ENCODE measurements at places on chromosomes 3 and 15.

DNA sequence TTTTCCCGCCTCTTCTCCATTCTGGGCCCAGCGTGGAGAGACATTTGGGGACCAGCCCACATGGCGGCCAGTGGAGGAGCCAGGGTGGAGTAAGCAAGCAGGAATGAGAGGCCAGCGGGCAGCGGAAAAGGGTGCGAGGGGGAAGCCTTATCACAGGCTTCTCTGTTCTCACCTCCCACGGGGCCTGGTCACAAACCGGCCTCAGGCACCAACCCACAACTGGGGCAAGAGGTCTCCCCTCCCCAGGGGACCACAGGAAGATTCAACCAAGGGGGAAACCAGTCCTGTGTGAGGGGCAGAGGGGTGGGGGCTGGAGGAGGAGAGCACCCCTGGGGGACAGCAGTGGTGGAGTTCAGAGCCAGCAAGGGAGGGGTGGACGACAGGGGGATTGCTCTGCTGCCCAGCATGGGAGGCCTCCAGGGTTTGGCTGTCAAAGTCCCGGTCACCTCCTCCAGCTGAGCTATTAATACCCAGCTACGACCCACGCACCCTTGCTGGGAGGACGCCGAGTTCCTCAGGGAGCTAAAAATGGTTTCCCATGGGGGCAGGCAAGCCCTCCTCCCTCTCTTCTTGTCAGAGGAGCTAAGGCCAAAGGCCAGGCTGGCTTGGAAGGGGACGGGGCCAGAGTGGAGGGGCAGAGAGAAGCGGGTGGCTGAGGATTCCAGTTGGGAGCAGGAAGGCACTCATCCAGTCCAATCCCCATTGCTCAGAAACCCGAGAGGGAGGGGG lies 23.8 kb upstream of the RPL29 start:
- DNase-seq, result no peak

DNA sequence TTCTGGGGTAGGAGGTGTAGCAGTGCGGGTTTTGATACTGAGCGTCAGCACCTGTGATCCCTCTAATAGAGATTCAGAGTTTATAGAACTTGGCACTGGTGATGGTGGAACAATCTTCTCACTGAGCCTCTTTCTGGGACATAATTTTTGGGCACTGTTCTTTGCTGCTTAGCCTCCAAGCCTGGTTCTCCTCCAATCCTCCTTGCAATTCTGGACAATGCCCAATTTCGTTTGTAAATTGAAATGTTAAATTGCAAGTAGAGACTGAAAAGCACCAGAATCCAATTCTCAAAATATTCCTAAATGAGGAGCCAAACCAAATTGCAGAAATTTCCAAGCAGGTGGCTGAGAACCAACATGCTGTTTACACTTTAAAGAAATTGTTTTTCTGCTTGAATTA lies 149.8 kb upstream of the ABI3BP start:
- no peak for DNase-seq

DNA sequence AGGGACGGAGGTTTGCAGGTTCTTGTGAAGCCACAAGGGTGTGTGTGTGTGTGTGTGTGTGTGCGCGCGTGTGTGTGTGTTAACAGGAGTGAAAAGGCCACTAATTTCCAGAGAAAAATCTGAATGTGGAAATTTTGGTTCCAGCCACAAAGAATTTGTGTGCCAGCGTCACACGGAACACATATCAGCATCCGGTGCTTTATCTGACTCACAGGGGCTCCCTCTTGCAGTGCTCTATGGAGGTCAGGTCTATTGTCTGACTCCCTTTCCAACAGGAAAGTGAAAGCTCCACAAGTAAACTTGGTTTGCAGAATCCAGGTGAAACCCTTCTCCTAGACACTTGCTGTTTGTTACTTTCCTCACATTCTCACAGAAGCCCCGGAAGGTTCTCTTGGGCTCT lies 6.2 kb downstream of the CLDN11 start:
- DNase-seq, result no peak

GRCh38 chr15:64581408-64581761 lies 121.0 kb downstream of the ZNF609 start:
- DNase-seq, result no peak

DNA sequence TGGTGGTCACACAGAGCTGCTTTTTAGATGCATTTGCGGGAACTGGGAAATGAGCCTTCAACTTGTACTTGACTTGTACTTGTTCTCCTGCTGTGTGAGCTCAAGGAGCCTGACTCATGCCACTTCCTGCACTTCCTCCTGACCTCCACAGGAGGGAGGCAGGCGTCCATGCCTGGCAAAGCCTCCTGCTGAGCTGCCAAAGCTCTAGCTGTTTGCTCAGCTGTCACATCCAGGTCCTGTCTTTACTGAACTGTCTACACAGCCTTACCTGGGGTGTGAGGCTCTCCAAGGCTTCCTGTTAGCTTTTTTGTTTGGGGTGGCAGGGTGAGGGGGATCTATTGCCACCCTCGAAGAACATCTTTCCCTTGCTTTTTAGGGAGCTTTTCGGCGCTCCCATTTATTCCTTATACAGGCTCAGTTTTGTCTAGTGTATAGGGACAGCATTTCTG lies 6.4 kb downstream of the THPO start:
- peak; percentile 65 for DNase-seq

- DNase-seq, result no peak
These were observed 13.6 kb upstream of the SLCO3A1 start for GRCh38 chr15:91839867-91840266.

- DNase-seq, result peak; percentile 41
These were observed 84.8 kb downstream of the SMAD3 start for GRCh38 chr15:67150023-67150860.

GRCh38 chr3:46130631-46131310 lies 77.3 kb downstream of the CCR1 start:
- DNase-seq, result no peak

- DNase-seq, result no peak
These were observed 119.4 kb upstream of the IQSEC1 start for GRCh38 chr3:13192471-13193213.

- peak; percentile 35 for DNase-seq
These were observed 98.5 kb upstream of the SLC25A36 start for GRCh38 chr3:140842984-140843649.

DNA sequence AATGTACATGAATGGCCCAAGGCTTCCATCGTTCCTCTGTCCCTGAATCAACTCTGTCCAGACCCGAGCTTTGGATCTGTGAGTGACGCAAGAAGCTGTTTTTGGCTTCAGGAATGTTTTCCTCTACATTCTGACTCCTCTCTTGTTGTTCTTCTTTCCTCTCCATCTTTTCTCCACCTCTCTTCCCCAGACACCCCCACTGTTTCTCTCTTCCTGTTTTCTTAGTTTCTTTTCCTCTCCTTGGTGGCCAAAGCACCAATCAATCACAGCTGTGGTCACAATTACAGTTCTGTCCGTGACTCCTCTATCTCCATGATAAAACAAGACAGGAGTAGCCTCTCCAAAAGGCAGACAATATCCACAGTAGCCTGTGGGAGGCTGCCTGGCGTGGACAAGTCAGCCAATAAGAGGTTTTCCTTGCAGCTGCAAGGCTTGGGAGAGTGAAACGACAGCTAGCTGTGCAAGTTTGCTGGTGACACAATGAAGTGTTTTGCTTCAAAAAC lies 4.9 kb upstream of the TMEM212 start:
- DNase-seq, result no peak

DNA sequence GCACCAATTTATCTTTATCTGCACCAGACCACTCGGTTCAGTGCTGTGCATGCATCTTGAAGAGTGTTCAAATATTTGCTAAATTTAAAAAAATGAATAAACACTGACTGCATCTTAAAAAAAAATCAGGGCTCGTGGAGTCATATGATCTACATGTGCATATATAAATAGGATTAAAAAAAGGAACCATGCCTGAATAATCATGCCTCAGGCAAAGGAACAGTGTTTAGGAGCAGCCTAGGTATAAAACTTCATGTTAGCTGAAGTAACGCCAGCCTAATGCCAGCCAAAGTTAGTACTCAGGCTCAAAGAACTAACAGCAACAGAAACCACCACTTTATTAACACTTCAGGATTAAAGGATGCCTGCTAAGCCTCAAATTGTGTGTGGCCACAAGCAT lies 9.5 kb downstream of the ABCC5 start:
- no peak for DNase-seq

GRCh38 chr15:25345943-25346342 lies 92.9 kb downstream of the UBE3A start:
- DNase-seq, result no peak

GRCh38 chr3:72604328-72604727 lies 243.9 kb downstream of the SHQ1 start:
- DNase-seq, result no peak

- no peak for DNase-seq
These were observed 39.7 kb downstream of the PCOLCE2 start for GRCh38 chr3:142849148-142849547.

DNA sequence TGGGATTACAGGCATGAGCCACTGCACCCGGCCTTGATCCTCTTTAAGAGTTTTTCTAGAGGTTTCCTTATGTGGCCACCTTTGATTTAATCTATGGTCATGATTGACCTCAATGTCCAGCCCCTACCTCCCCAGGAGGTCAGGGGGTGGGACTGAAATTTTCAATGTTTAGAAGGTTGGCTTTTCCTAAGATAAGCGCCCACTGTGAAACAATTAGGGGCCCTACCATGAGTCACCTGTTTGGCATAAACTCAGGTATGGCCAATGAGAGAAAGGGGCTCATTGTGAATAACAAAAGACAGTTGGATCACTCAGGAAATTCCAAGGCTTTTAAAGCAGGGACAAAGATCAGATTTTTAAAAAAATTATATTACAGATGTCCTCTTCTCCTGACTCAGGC lies 51.1 kb downstream of the ZBTB11 start:
- DNase-seq, result no peak

DNA sequence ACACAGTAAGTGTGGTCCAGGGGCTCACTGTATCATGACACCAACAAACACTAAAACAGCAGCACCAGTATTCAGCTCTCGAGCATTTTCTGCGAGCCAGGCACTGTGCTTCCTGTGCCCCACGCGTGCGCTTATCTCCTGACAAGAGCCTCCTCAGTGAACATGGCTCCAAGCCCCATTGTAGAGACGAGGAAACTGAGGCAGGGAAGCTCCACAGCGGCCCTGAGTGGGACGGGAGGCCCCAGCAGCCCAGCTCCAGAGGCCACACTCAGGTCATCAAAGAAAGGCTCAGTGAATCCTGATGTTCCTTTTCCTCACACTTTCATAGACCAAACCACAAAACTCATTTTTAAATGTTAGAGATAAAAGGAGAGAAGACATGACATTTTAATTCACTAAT lies 113.1 kb downstream of the TPRA1 start:
- no peak for DNase-seq

DNA sequence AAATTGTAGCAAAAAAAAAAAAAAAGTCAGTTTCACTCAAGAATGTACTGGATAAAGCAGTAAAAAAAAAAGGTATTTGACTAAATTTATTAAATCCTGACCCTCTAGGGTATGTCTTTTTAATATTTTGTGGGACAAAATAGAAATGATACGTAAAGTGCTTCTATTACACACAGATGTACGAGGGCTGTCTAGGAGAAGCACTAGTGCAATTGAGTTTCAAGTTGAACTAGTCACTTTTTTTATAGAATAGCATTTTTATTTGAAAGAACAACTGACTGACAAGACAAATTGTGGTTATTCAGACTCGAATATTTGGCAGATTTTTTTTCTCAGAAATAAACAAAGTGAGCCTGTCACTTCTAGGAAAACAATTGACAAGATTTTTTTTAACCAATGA lies 49.0 kb downstream of the CCDC54 start:
- no peak for DNase-seq

GRCh38 chr3:29514912-29515311 lies 234.0 kb downstream of the RBMS3 start:
- no peak for DNase-seq

- DNase-seq, result no peak
These were observed 226.9 kb downstream of the ADAMTS9 start for GRCh38 chr3:64460877-64461276.

DNA sequence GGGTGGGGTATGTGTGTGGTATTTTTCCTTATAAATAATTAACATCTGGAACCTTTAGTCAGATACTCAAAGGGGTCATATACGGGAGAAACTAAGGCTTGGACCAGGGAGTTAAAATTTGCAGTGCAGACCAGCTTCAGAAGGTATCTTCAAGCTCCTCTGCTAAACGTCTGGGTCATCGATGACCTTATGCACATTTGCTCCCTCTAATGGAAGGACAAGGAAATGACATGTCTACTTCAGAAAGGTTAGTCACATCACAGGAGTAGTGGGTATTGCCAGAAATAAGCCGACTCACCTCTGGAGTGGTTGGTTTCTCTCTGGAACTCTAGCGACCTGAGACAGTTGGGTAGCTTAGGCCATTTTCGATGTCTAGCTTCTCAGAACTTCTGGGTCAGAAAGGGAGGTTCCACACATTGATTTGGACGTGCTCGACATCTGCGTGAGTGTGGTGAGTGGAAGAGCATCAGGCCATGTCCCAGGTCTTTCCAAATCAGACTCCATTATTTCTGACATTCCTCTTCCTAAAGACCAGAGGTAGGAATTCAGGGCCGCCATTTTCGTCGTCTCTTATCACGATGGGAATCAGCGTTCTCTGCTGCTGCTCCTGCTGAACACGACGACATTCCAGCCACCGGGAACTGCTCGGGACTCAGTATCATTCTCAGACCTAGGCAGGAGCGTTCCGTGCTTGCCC lies 31.8 kb upstream of the RASA2 start:
- DNase-seq, result peak; percentile 19

- no peak for DNase-seq
These were observed 75.6 kb upstream of the SLC2A2 start for GRCh38 chr3:171101982-171102641.

GRCh38 chr3:19931180-19931692 lies 2.8 kb downstream of the EFHB start:
- DNase-seq, result peak; percentile 25

GRCh38 chr3:184846496-184846895 lies 34.5 kb downstream of the VPS8 start:
- no peak for DNase-seq

DNA sequence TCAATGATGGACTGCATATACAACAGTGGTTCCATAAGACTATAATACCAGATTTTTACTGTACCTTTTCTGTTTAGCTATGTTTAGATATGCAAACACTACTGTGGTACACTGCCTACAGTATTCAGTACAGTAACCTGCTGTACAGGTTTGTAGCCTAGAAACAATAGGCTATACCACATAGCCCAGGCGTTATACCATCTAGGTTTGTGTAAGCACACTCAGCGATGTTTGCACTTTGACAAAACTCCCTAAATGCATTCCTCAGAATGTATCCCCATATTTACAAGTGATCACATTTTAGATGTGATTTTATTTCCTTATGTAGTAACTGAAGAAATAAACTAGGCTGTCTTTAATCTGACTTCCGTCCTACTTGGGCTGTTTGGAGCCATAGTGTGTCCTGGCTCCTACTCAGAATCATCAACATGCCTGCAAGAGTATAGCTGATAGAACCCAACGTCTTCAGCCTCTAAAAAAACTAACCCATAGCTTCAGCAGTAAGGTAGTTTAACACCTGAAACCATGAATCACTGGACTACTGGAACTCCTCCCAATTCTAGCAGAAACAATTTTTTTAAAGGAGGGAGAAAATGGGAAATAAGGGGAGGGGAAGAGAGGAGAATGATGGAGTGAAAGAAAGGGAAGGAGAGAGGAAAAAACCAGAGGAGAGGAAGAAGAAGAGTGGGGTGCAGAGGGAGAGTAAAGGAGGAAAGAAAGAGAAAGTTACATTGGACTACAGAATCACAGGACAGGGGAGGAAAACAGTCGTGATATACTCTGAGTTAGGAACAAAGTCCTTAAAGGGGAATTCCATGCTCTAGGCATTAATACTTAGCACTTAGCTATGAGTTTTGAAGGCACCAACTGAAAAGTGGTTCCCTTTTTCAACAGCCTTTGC lies 67.7 kb upstream of the PLXND1 start:
- no peak for DNase-seq

- DNase-seq, result no peak
These were observed 625.2 kb upstream of the GBE1 start for GRCh38 chr3:82386647-82387046.
